ENCODE measurements at places on chromosomes 16 and 17.

DNA sequence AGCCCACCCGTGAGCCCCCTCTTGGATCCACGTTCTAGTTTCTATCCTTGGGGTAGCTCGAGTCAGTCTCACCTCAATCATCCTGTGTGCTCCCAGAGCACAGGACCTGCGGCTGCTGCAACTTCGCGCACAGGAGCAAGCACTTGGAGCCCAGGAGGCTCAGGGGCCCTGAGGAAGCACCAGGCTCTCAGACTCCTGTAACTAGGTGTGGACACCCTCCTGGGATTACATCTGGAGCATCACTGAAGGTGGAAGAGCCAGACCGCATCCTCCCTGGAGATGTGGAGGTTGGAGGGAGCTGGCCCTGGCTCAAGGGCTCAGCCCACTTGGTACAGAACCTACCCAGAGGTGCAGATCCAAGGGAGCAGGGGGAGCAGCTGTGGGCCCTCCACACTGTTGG is 2.7 kb downstream of the HBQ1 start:
- DNase-seq = no peak

GRCh38 chr17:79981090-79981489 is 54.6 kb downstream of the TBC1D16 start:
- DNase-seq = no peak

DNA sequence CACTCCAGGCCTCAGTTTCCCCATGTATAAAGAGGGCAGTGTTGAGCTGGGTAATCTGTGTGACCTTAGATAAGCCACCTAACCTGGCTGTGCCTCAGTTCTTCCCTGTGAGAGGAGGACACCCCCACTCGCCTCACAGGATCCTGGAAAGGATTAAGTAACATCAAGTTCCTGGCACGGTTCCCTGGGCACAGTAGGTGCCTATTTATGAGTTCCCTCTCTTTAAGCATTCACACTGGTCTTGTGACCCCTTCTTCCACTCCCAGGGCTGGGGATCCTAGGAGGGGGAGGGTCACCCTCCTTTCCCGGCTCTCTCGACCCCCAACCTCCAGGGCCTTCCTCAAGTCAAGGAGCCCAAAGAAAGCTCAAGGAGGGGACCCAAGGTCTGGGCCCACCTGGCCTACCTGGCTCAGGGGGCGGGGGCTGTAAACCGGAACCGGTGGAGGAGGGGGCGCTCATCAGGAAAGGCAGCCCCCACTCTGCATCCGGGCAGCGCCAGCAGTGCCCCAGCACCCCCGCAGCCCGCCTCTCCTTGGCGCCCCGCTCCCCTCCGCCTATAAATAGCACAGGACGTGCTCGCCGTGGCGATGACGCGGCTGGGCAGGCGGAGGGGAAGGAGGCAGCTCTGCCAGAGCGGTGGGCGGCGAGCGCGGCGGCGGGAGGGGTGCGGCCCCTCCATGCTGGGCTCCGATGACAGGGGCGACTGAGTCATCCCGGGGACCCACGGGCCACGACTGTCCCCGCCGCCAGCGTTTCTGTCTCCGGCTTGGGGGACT is 9.4 kb downstream of the RPL19 start:
- peak; percentile 88 for DNase-seq

- DNase-seq = no peak
These were observed 12.6 kb upstream of the MRPL38 start for GRCh38 chr17:75917141-75917916.

- no peak for DNase-seq
These were observed at the start of gene IRX6 for GRCh38 chr16:55323637-55324271. Gene IRX6, plus strand, starts transcription at chr16:55324203. Its CDS starts 889 bp downstream, at chr16:55325092.

- DNase-seq = no peak
These were observed 12.6 kb upstream of the KLHL36 start for GRCh38 chr16:84635702-84636101.

DNA sequence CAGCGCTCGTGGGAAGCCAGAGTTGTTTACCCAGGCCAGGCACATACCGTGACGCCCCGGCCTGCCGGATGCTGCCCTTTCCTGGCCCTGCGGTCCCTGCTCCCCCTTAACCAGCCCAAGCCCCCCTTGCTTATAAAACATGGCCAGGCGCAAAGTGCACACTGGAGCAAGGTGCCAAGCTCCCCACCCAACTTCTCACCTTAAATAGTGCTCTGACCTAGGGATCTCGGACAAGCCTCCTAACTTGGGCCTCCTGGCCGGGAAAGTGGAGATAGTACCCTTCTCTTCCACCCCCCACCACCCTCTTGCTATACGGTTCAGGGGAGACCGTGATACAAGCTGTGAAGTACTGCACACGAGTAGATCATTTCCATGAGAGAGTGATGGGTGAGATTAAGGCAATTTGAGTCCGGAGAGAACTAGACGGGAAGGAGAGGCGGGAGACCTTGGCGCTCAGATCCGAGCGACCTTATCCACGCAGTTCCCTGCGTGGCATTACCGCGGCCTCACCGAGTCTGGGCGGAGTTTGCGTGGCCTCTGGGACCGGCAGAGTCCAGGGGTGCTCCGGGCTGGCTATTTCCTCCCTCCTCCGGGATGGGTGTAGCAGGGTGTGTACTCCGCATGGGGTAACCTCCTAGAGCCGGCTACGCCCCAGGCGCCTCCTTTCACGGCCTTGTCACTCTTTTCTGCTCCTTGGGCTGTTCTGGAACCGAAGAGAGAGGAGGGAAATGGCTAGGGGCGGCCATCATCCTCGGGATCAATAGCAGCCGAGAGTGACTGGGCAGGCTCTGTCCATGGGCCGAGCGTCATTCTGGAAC is 4.4 kb upstream of the LHX1 start:
- DNase-seq = no peak
